ENCODE measurements at places on chromosomes 1 and 21.
A peak's percentile ranks its signal among the peaks of the same experiment; 100 is the strongest.

DNA sequence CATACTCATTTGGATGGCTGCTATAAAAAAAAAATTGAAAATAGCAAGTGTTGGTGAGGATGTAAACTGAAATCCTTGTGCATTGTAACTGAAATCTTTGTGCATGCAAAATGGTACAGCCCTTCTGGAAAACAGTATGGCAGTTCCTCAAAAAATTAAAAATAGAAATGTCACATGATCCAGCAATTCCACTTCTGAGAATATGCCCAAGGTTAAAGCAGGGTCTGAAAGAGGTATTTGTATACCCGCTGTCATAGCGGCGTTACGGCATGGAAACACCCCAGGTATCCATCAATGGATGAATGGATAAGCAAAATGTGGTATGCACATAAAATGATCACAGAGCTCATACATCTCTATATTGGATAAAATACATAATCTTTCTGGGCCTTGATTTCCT is 116.7 kb downstream of the RUSC1 start:
- DNase-seq = no peak
- no peaks in the 10 kb centered on the region for H3K27me3 ChIP-seq
- H3K4me1 ChIP-seq = peaks cover 2% of the 10 kb centered on the region
- H3K4me3 ChIP-seq = no peak overlapping the region
- H3K36me3 ChIP-seq = peaks cover 29% of the 10 kb centered on the region
- H3K27ac ChIP-seq = no peak overlapping the region

- H3K27ac ChIP-seq = no peak overlapping the region
- H3K4me1 ChIP-seq = peaks cover 2% of the 10 kb centered on the region
- H3K27me3 ChIP-seq = peaks cover 83% of the 10 kb centered on the region
- no peak for DNase-seq
- no peaks in the 10 kb centered on the region for H3K36me3 ChIP-seq
- H3K4me3 ChIP-seq = peak overlapping the region; percentile 76
These were observed 1.6 kb downstream of the SOX13 start for GRCh38 chr1:204074274-204075138.

GRCh38 chr1:205192287-205192686 is 19.2 kb downstream of the DSTYK start:
- no peak overlapping the region for H3K27ac ChIP-seq
- H3K4me3 ChIP-seq = no peak overlapping the region
- no peak for DNase-seq
- H3K36me3 ChIP-seq = peaks cover 3% of the 10 kb centered on the region
- no peaks in the 10 kb centered on the region for H3K27me3 ChIP-seq

DNA sequence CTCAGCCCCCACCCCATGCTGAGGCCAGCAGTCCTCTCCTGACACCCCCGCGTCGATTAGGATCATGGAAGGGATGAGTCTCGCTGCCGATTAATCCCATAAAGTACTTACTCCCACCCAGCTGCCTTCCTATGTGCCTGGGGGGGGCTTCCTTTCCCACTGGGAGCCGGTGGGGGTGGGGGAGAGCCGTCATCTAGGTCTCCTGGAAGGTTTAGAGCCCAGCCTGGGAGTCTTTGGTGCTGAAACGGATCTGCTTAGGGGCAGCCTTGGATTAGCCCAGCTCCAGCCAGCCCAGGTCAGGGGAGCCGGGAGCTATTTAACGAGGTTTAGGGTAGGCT is 9.8 kb downstream of the SAMD11 start:
- no peak for DNase-seq
- H3K36me3 ChIP-seq = no peaks in the 10 kb centered on the region
- no peak overlapping the region for H3K27ac ChIP-seq

DNA sequence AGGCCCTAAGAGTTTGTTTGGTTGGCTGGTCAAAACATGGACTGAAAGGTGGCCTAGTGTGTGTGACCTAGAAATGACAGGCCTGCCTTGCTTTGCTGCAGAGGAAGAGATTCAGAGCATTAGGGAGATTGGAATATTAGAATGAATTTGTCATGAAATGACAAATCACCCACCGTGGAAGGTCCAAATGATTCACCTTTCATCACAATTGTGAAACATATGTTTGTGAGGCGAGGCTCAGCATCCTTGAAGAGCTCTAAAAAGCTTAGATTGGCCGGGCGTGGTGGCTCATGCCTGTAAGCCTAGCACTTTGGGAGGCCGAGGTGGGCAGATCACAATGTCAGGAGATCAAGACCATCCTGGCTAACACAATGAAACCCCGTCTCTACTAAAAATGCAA is 5.5 kb downstream of the LCE1B start:
- no peak overlapping the region for H3K4me3 ChIP-seq
- no peaks in the 10 kb centered on the region for H3K36me3 ChIP-seq
- no peaks in the 10 kb centered on the region for H3K27me3 ChIP-seq
- no peaks in the 10 kb centered on the region for H3K4me1 ChIP-seq
- H3K27ac ChIP-seq = no peak overlapping the region

DNA sequence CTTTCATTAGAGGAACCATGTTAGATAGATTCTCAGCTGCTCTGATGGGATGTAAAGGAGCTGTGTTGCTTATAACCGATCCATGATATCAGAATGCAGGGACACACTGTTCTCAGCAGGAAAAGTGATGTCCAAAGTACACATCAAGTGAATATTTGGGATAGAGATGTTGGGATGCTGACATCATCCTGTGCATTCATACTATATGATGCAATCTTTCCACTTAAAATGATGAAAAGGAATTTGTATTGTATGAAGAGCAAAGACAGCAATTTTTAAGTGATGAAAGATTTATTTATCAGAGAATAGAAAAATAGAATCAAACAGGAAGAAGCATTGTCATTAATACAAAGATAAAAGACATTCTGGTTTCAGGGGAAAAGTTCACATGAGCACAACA is 110.1 kb downstream of the ERG start:
- peaks cover 14% of the 10 kb centered on the region for H3K4me1 ChIP-seq
- peaks cover 31% of the 10 kb centered on the region for H3K27me3 ChIP-seq
- no peaks in the 10 kb centered on the region for H3K36me3 ChIP-seq
- H3K4me3 ChIP-seq = no peak overlapping the region
- no peak overlapping the region for H3K27ac ChIP-seq

GRCh38 chr1:201945157-201945556 is 1.2 kb downstream of the LMOD1 start:
- no peak overlapping the region for H3K4me3 ChIP-seq
- H3K27ac ChIP-seq = no peak overlapping the region
- peaks cover 58% of the 10 kb centered on the region for H3K27me3 ChIP-seq
- DNase-seq = no peak
- H3K4me1 ChIP-seq = peaks cover 7% of the 10 kb centered on the region

- DNase-seq = peak; percentile 70
- H3K36me3 ChIP-seq = no peaks in the 10 kb centered on the region
- H3K27ac ChIP-seq = peak overlapping the region; percentile 22
- H3K4me1 ChIP-seq = peaks cover 22% of the 10 kb centered on the region
These were observed 26.1 kb downstream of the ETS2 start for GRCh38 chr21:38831526-38832467.

DNA sequence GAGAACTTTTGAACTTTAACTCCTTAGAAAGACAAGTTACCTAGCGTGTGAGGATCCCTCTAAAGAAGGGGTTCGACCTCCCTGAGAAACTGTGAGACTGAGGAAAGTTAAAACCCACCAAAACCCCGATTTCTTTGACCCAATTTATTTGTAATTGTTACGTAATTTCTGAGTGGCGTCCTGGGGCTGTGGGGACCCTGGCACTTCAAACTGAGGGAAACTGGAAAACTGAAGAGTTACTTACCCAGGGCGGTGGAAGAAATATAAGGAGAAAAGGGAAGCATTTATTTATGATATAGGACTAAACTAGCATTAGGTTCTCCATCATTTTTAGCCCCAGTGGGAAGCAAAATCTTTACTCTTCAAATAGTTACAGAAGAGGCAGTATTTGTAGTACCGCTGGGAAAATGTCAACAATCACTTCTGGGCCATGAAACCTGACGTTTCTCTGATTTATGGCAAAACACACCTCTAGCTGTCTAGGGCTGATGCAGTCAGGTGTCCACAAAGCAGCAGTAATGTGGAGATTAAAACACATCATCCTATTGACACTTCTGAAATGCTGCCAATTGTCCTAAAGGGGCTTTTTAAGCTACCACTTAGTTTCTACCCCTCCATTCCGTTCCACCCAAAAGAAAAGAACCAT is 430 bp downstream of the S100B start:
- peaks cover 18% of the 10 kb centered on the region for H3K4me1 ChIP-seq
- no peak overlapping the region for H3K27ac ChIP-seq
- DNase-seq = no peak
- no peak overlapping the region for H3K4me3 ChIP-seq
- H3K27me3 ChIP-seq = peaks cover 2% of the 10 kb centered on the region

GRCh38 chr1:163414778-163415177 is 93.0 kb downstream of the NUF2 start:
- H3K27me3 ChIP-seq = no peaks in the 10 kb centered on the region
- no peak overlapping the region for H3K4me3 ChIP-seq
- H3K4me1 ChIP-seq = peaks cover 2% of the 10 kb centered on the region
- no peak for DNase-seq
- H3K27ac ChIP-seq = no peak overlapping the region
- H3K36me3 ChIP-seq = no peaks in the 10 kb centered on the region

- peaks cover 24% of the 10 kb centered on the region for H3K4me1 ChIP-seq
- H3K27me3 ChIP-seq = no peaks in the 10 kb centered on the region
- H3K36me3 ChIP-seq = no peaks in the 10 kb centered on the region
These were observed 35.7 kb downstream of the TTC39A start for GRCh38 chr1:51294566-51295184.

DNA sequence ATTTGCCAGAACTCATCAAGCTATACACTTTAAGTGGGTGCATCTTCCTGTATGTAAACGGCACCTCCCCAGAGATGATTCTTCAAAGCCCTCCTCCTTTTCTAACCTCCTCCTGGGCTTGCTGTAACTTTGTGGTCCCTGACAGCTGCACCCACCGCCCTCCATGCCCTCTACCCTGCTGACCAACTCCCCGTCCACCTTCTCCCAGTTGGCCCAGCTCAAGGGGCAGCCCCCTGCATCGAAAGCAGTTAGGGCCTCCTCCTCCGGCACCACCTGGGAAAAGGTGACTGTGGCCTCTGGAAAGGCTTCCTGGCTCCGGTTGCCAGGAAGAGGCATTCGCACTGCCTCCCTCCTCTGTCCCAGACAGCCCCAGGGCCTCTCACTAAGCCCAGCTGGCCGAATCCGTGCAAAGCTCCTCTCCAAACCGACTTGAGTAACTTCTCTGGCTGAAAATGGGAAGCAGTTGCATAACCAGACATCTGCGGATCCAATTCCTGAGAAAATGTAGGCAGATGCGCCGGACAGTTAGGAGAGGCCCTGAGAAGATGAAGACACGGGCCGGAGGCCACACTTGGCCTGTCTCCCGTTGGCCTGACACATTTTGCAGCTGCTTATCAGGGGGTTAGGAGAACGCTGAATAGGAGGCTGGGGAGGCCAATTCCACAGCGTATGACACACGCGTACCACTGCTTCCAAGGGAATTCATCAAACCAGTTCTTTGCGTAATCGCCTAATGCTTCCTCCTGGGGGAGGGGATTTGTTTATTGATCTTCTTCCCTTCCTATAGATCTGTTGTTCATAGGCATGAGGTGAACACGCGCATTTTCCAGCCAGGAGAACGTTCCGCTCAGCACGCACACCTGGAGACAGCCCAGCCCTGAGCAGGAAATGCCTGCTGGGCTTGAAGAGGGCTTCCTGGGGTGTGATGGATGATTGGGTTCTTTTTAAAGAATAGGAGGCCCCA is 48.7 kb upstream of the COL6A2 start:
- H3K27me3 ChIP-seq = no peaks in the 10 kb centered on the region
- no peak overlapping the region for H3K4me3 ChIP-seq
- H3K4me1 ChIP-seq = no peaks in the 10 kb centered on the region

- DNase-seq = no peak
- H3K27ac ChIP-seq = no peak overlapping the region
- H3K27me3 ChIP-seq = peaks cover 9% of the 10 kb centered on the region
- no peaks in the 10 kb centered on the region for H3K36me3 ChIP-seq
- H3K4me3 ChIP-seq = no peak overlapping the region
These were observed 175.3 kb downstream of the CACNA1E start for GRCh38 chr1:181658581-181658980.

DNA sequence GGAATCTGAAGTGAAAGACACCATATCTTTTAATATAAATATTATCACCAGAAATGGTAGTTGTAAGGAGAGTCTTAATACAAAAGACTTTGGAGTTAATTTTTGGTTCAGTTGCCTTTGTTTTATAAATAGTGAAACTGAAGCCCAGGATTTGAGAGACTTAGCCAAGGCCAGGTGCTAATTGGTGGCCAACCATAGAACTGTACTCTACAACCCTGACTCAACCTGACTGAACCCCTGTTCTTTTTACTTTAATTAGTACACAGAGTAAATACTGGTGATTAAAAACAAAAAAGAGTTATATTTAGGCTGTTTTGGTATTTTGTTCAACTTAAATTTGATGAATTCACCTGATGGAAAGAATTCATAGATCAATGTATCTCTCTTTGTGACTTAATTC is 76.3 kb downstream of the SNX7 start:
- no peak overlapping the region for H3K27ac ChIP-seq
- no peaks in the 10 kb centered on the region for H3K36me3 ChIP-seq
- no peak for DNase-seq
- no peaks in the 10 kb centered on the region for H3K4me1 ChIP-seq
- no peak overlapping the region for H3K4me3 ChIP-seq

DNA sequence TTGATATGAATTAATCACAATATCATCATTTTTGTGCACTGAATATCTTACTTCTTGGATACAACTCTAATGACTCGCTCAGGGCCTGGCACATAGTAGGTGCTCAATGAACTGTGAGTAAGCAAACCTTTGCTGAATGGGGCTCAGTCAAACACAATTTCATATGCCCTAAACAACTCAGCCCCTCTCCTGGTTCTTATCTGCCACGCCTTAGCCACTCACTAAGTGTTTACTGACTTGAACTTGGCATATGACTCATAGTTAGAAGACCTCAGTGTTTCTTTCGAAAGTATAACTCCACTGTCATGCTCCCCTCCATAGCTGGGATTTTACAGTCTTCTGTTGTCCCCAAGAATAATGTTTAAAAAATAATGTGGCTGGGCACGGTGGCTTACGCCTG is 4.8 kb upstream of the IFNLR1 start:
- DNase-seq = peak; percentile 68
- peaks cover 2% of the 10 kb centered on the region for H3K36me3 ChIP-seq
- peaks cover 51% of the 10 kb centered on the region for H3K4me1 ChIP-seq
- H3K27ac ChIP-seq = peak overlapping the region; percentile 85
- peaks cover 2% of the 10 kb centered on the region for H3K27me3 ChIP-seq

DNA sequence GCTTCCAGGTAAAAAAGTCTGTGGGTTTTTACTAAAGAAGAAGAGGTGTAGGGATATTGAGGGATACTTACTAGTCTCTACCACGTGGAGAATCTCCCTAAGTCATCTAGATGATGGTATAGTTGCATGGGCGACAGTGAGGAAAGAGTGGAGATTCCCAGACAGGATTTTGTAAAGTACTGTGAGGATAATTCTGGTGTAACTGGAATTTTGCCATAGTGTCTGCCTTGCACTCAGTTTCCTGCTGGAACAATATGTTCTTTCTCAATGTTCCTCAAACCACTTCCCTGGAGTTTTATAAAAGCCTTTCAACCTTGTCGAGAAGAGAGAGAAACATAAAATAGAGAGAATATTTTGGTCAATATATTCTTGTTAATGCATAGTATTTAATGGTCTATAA is 95.1 kb upstream of the WLS start:
- no peaks in the 10 kb centered on the region for H3K27me3 ChIP-seq
- no peaks in the 10 kb centered on the region for H3K4me1 ChIP-seq
- no peaks in the 10 kb centered on the region for H3K36me3 ChIP-seq
- no peak for DNase-seq
- no peak overlapping the region for H3K4me3 ChIP-seq
- no peak overlapping the region for H3K27ac ChIP-seq

- H3K27me3 ChIP-seq = peaks cover 3% of the 10 kb centered on the region
- H3K27ac ChIP-seq = no peak overlapping the region
- H3K4me1 ChIP-seq = no peaks in the 10 kb centered on the region
- H3K36me3 ChIP-seq = no peaks in the 10 kb centered on the region
These were observed 62.2 kb downstream of the ZFYVE9 start for GRCh38 chr1:52203935-52204625.

All from T-helper 2 cell treated with Interferon-gamma antibody and Interleukin-4, amounts not matched to agents 5 μg/mL and 100 μg/mL, for 36 hours (primary cell).